GM12891 (cell line): ENCODE measurements at places on chromosomes 3 and 15.

GRCh38 chr3:127577448-127577847, 13.1 kb downstream of the TPRA1 start:
- DNase-seq = no peak

- no peak for DNase-seq
Observed at GRCh38 chr3:172376881-172377280, 71.4 kb downstream of the GHSR start.

- DNase-seq = no peak
Observed at GRCh38 chr3:58079773-58080172, 71.6 kb downstream of the FLNB start.

DNA sequence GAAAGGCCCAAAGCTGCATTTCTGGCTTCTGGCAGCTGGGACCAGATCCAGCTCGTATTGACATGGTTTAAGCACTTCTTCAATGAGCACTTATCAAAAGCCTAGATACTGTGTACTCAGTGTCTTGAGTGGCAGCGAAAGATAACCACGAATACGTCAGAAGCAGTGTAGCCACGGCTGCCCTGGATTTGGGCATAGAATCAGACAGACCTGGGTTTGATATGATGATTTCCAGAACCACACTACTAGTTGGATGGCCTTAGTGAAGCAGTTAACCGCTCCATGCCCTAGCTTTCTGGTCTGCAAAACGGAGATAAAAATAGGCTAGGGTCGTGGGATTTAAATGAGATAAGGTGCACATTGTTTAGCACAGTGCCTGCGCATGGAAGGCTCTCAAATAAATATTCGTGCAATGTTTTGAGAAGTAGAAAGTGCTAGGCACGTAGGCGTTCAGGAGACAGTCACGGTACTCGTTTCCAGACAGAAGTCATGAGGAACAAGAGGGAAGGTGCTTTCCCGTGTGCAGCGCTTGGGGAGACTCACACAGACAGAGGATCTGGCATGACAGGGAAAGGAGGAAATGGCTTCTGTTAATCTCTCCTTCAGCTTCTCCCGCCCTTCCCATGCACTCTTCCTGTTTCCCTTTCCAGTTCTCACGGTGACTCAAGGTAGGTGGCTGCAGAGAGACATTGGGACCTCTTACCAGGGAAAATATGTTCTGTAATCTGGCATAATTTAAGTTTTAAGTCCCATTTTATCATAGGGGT, 70.3 kb downstream of the CCNL1 start:
- DNase-seq = no peak

DNA sequence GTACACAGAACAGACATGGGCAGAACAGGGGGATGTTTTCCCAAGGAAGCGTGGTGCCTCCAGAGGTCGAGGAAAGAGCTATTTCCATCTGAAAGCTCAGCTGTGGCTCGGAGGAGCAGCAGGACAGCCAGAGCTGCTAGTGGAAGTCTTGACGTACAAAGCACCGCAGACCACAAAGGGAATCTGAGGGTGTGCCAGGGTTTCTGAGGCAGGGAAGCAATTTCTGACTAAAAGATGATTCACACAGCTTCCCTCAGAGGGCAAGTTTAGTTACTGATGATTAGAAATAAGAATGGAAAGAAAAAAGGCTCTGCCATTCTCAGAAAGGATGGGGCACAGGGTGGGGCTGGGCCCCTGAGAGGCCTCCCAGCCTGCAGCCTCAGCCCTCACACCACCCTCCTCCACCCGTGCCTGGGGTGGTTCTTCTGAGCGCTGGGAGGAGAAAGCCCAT, 45.8 kb upstream of the SEC13 start:
- DNase-seq = no peak

- no peak for DNase-seq
Observed at GRCh38 chr15:91854639-91854990, 1.1 kb downstream of the SLCO3A1 start.

GRCh38 chr3:186021673-186022362, 84.0 kb upstream of the TRA2B start:
- DNase-seq = no peak

- no peak for DNase-seq
Observed at GRCh38 chr15:92586966-92587365, 68.6 kb downstream of the FAM174B start.
